T-cell (primary cell): ENCODE measurements at places on chromosomes 5 and 9. TPM values are rescaled to one million over a fixed set of nuclear protein-coding genes. Genes with fewer than 3 reads are reported as not detected.

DNA sequence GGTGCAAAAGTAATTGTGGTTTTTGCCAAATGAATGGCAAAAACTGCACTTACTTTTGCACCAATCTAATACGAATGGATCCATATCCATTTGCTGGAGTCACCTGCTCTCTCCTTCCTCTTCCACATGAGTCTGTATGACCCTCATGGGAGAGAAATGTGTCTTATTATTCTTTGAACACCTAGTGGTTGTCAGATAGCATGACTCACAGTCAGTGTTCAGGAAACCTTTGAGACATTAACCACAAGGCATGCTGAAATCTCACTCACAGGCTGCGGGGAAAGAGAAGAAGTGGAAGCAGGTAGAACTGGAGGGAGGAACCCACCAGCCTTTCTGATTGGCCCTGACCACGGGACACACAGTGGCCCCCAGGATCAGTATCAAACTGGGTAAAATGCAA is 222.8 kb upstream of the KLF4 start:
- H3K27me3 ChIP-seq, result no peaks in the 10 kb centered on the region
- no peaks in the 10 kb centered on the region for H3K4me1 ChIP-seq
- no peaks in the 10 kb centered on the region for H3K36me3 ChIP-seq
- DNase-seq, result no peak

RORB gene
- not detected for total RNA-seq

DNA sequence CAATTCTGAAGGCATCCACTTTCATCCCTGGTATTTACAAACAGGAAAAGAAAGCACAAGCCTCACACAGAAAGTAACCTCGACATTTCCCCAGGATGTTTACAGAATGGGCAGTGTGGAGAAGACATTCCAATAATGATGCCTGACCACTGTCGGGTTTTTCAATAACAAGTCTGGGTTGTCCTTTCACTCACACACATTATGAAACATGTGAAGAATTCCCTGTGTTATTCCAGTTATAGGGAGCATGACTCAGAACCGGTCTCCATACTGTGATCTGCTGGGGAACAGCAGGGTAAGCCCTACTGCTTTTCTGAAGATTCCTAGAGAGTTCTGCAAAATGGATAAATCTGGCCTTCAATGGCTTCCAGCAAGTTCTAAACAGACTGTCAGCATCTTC is 155.3 kb downstream of the ADAMTS12 start:
- no peak overlapping the region for H3K4me3 ChIP-seq
- H3K4me1 ChIP-seq, result no peaks in the 10 kb centered on the region
- DNase-seq, result no peak
- no peaks in the 10 kb centered on the region for H3K36me3 ChIP-seq

- peaks cover 16% of the 10 kb centered on the region for H3K36me3 ChIP-seq
- no peak for DNase-seq
- no peak overlapping the region for H3K4me3 ChIP-seq
- H3K27me3 ChIP-seq, result no peaks in the 10 kb centered on the region
- H3K4me1 ChIP-seq, result no peaks in the 10 kb centered on the region
Measured at GRCh38 chr9:33437205-33437604, 10.2 kb downstream of the AQP3 start.

CBY3 gene
- total RNA-seq, result 0.50 TPM
